ENCODE measurements at places on chromosomes 3 and 15. TPM values are rescaled to one million over a fixed set of nuclear protein-coding genes. Genes with fewer than 3 reads are reported as not detected.

Gene CNTN6
- not detected for total RNA-seq

Gene CPN2
- not detected for total RNA-seq

Gene SLC22A13
- 0.26 TPM for total RNA-seq

Gene GALK2
- 50.4 TPM for total RNA-seq

Measured in HT-29 (cell line).